ENCODE measurements at places on chromosomes 6 and 20.

- DNase-seq, result no peak
Observed at GRCh38 chr6:31470801-31471200, 27.1 kb upstream of the MICB start.

DNA sequence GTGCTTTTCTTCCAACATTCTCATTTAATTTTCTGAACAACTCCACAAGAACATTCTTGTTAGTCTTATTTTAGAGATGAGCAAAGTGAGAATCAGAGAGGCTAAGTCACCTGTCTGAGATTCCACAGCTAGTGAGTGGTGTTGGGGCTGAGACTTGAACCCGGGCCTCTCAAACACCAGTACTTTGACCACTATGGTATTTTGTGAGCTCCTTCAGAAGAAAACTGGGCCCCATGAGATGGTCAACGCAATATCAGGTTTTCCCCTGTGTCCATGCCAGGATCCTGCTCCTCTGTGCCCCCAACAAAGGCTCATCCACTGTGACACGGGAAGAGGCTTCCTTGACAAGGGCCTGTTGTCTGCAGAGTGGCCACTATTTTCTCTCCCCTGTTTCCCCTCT, 51.9 kb downstream of the MAFB start:
- DNase-seq, result no peak

DNA sequence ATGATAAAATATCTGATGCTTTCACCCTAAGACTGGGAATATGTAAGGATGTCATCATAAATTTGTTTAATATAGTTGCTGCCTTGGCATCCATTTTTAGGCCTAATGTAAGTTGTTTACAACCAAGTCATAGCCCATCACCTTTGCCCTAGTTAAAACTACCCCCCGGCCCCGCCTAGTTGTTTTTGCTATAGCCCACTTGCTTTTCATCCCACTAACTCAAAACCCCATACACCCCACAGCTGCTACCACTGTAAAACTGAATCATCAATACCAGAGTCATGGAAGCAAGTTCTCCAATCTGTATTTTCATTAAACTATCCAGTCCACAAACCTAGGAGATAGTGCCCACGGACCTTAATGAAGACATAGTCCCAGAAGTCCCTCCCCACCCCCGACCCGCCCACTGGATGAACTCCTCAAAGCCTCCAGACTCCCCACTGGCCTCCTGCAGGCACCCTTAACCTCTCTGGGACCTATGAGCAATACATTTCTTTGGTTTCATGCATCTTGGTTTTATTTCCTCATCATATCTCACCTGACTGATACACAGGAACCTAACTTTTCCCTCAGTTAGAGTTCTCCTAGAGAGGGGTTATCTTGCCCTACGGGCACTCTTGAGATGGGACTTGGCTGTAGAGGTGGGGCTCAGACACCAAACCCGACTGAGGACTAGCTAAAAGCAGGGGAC, 12.5 kb upstream of the ZDHHC14 start:
- no peak for DNase-seq

DNA sequence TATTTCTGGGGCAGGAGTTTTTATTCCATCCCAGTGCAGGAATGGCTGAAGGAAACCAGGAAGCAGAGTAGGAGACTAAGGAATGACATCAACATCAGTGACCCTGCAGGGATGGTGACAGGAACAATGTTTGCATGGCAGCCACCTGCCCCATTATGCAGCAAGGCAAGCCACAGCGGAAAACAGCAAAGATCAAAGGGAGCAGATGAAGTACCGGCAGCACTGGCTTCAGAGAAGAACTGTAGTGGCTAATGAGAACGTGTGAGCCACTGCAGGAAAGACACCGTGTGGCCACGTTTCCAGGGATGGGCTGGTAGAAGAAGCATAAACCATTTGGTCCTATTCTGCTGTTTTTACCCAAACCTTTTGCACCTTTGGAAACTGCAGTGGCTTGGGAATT, 52.9 kb upstream of the TAB2 start:
- DNase-seq, result no peak

DNA sequence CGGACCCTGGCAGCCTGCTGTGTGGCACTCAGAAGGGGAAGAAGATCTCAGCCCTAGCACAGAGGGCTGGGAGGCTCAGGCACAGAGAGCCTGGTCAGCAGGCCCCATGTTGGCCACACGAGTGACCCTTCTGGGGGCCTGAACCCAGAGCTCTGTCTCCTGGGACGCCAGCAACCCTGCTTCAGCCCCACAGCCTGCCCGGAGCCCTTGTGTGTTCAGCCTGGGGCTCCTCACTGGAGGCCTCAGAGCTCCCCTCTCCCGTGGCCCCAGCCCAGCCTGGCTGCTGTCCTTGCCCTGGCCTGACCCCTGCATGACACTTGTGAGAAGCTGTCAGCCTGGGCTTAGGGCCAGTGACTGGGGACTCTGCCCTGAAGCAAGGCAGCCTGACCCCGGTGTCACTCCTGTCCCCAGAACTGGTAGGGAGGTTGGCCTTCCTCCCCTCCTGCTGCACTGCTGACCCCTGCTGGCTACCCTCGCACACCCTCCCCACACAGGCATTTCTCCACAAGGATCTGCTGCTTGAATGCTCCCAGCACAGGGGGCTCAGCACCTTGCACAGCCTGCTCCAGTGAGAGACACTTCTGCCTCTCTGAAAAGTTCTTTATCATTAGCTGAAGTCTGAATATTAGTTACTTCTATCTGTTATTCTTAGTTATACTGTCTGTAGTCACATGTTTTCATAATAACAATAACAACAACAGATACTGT, 15.4 kb upstream of the IP6K3 start:
- no peak for DNase-seq

DNA sequence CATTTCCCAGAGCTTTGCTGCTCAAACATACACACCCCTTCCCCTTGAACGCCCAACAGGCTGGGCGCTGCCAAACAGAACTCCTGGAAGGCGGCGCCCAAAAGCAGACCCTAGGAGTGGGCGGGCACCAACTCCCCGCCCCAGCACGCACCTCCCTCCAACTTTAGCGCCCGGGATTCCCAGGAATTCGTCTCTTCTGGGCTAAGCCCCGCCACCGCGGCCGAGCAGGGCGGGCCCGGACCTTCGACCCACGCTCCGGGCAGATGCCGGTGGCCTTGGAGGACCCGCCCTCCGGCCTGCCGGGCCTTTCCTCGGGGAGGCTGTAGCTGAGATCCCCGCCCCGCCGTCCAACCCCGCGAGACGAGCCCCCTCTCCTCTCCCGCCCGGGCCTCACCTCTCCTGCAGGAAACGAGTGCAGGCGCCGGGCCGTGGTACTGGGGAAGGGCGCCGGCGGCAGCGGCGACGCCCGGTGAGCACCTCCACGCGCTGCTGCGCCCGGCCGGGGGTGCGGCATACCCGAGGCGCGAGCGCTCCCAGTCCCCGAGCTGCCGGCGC, 659 bp downstream of the MCUR1 start:
- peak; percentile 41 for DNase-seq

- DNase-seq, result no peak
Observed at GRCh38 chr20:41546535-41546934, 71.6 kb downstream of the CHD6 start.

DNA sequence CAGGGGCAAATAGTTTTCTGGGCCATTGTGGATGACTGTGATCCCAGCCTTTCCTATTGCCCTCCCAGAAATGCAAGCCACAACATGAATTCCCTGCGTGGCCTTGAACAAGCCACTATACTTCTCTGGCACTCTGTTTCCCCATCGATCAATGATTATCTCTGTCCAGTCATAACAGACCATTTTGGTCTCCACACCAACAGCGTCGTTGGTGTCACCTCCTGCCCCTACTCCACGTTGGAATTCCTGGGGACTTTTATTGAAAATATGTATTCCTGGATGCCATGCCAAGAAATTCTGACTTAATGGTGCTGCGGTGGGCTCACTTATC, 50.3 kb downstream of the EDN1 start:
- no peak for DNase-seq

GRCh38 chr6:150004101-150004782, 21.1 kb downstream of the RAET1L start:
- DNase-seq, result no peak

- no peak for DNase-seq
Observed at GRCh38 chr6:139846538-139847456, 472.3 kb upstream of the CITED2 start.

- no peak for DNase-seq
Observed at GRCh38 chr6:11183761-11184362, 48.6 kb downstream of the NEDD9 start.

DNA sequence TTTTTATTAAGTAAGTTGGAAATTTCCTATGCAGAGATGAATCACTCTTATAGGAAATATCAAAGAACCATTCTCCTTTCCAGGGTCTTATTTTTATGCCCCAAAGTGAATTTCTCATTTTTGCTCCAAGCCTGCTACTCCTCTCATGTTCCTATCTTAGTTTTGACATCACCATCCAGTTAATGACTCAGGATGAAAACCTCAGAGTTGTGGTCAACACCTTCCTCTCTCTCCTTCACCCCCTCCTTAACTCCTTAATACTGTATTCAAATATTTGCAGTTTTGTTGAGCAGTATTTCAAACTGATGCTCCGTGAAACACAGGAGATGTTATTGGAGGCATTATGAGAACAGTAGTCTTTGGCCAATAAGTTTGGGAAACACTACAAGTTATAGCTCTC, 64.1 kb downstream of the NRN1 start:
- no peak for DNase-seq

DNA sequence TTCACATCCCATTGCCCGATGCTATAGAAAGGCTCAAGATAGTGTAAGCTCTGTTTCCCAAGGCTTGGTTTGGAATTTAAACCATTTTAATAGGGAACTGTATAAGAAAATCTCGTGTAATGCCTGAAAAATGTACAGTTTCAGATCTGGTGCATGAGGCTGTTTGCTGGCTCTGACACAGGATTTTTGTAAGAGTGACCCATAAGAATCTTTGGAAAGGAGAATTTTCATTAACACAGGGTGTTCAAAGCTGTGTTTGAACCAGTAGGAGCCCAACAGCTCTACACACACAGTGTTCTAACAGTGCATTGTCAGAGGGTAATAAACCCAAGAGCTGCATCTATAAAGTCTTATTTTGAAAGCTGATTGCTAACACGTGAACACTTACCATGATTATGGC, 293.5 kb downstream of the PRL start:
- no peak for DNase-seq

DNA sequence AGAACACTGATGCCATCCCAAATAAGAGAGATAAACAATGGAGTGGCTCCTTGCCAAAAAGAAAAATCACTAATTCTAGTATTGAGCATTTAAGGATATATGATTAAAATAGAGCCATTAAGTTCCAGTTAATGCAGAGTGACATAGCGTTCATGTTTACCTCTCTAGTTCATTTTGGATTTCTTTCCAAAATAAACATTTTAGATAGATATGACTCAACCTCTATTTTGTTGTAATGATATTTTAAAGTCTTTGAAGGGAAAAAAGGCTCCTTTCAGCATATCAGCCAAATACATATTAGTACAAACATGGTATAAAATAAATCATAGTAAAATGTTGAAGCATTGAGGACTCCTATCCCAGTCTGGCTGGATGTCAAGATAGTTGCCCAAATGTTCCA, 33.4 kb downstream of the RWDD2A start:
- DNase-seq, result no peak

- no peak for DNase-seq
Observed at GRCh38 chr6:114638341-114638740, 295.5 kb upstream of the HS3ST5 start.

DNA sequence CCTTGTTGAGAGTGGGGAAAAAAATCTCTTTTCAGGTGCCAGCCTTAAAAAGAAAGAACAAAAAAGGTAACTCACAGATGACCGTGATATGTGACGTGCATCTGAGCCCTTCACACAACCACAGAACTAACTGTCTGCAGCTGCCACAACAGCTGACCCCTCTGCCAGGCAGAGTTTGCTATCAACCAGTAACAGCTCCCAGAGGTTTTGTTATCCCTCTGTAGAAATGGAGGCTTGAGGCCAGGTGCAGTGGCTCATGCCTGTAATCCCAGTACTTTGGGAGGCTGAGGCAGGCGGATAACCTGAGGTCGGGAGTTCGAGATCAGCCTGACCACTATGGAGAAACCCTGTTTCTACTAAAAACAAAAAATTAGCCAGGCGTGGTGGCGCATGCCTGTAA, 42.8 kb downstream of the SLC52A3 start:
- no peak for DNase-seq

DNA sequence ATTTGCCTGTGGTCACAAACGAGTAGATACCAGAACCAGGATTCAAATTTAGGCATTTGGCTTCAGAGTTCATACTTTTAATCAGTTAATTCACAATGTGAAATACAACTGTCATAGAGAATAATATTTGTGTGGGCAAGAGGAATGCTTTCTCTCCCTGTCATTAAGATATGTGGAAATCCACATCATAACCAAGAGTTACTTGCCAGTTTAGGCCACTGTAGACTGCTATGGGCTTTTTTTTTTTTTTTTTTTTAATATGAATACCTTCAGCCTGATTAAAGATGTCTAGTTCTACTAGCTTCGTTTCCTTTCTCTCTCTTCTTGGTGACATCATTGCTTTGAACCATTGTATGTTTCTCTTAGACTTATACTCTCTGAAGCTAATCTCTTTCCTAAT, 244.9 kb downstream of the ZFAND3 start:
- no peak for DNase-seq

- no peak for DNase-seq
Observed at GRCh38 chr6:12536416-12536815, 180.2 kb upstream of the PHACTR1 start.

DNA sequence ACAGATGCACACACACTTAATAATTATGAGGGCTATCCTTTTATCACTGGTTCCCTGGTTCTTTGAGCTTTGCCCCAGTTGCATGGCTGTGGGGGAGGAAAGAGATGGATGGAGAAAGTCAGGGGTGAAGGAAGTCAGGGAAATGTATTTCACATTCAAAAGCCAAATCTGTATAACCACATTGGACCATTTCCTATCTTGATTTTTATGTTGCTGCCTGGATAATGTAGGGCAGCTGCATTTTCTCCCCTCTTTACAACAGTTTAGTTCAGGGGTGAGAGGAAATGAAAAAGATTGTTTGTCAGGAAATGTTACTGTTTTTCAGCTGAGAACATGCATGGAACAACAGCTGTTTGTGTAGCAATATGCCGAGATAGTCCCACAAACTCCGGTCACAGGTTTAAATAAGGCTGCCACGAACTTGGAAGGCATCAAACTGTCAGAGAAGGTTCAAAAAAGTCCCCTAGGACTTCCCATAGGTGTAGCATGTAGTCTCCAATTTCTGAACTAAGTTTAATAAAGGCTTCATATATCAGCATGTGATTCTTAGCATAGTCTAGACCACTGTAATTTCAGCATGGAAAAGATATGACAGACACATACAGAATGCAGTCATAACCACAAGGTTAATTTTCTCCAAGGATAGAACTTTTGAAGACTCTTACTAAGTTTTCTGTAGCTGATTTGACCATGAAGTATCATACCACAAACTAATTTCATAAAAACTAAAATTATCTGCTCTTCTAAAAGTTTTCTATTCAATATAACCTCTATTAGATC, 82.1 kb upstream of the COL21A1 start:
- no peak for DNase-seq
